ENCODE measurements at places on chromosomes 11 and 22.
A peak's percentile ranks its signal among the peaks of the same experiment; 100 is the strongest.

DNA sequence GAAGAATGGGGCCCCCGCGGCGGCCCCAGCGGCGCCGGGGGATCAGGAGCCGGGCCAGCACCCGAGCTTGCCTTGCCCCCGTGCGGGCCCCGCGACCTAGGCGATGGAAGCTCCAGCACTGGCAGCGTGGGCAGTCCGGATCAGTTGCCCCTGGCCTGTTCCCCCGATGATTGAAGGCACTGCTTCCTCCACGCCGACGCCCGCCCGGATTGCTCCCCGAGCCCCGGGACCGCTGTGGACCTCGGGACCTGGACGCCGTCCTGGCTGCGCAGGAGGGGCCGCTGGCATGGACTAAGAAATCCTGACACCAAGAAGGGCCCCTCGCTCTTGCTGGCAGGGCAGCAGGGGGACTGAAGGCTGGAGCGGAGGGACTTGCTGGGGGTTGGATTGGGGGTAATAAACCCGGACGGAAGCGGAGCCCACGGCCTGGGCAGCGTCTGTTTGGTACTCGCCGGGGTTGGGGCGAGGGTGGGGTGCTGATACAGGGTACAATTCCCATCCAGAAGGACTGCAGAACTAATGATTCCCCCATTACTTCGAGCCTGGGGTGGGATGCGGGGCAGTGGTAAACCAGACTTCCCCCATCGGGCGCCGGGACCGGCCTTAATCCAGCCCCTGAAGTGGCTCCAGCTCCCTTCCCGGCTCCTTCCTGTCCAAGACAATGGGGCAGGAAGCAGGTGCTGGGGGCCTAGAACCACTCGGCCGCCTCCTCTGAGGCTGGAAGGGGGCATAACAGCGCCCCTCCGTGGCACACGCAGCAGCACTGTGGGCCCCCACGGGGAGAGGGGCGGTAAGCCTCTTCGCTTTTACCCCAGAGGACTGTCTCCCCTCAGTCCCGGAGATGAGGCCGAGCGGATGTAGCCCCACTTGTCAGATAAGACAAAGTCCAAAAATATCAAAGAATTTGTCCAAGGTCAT, 1.0 kb downstream of the CCDC85B start:
- DNase-seq = no peak

DNA sequence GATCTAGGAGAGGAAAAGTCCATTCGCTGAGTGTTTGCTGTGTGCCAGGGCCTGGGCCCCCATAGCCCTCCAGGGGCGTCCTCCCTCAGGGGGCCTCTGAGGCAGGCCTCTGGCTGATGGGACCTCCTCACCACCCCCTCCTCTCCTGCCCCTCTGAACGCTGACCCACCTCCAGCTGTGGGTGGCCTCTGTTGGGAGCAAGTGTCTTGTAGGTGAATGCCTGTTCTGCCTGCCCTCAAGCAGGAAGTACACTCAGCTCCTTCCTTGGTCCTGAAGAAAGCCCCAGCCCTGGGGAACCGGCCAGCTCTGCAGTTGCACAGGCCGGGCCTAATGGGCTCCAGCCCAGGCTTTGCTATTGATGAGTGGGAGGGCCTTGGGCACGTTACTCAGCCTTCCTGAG, 3.5 kb downstream of the MYO7A start:
- DNase-seq = no peak

- DNase-seq = no peak
Measured at GRCh38 chr11:27241311-27242122, 121.5 kb downstream of the CCDC34 start.

- DNase-seq = no peak
Measured at GRCh38 chr22:20793748-20794649, 20.1 kb downstream of the SERPIND1 start.

- DNase-seq = peak; percentile 66
Measured at GRCh38 chr22:17057959-17058814, 26.6 kb upstream of the IL17RA start.

- DNase-seq = no peak
Measured at GRCh38 chr11:14626650-14627049, 17.0 kb upstream of the PDE3B start.

GRCh38 chr11:3157381-3158130, 7.6 kb downstream of the OSBPL5 start:
- DNase-seq = no peak
